ENCODE measurements at places on chromosomes 5 and 9. TPM values are rescaled to one million over a fixed set of nuclear protein-coding genes. Genes with fewer than 3 reads are reported as not detected.

Gene AGPAT2
- 108 TPM for total RNA-seq

Gene IL3
- total RNA-seq, result not detected

Gene CCDC112
- total RNA-seq, result 8.2 TPM

Gene GFPT2
- total RNA-seq, result 47.3 TPM

Gene LRRC70
- total RNA-seq, result 0.25 TPM

Gene FST
- total RNA-seq, result 7.1 TPM

Gene NEURL1B
- 3.3 TPM for total RNA-seq

Gene ADRA1B
- total RNA-seq, result 19.1 TPM

Gene NIPBL
- total RNA-seq, result 15.5 TPM

Gene LRSAM1
- 9.4 TPM for total RNA-seq

Gene ZDHHC11B
- 1.2 TPM for total RNA-seq

Gene C5orf46
- not detected for total RNA-seq

Gene TRIM36
- 1.5 TPM for total RNA-seq

Gene SCGB3A2
- not detected for total RNA-seq

All from A549 treated with CORT108297 at 1 μM for 4 hours (cell line).